SW480 (cell line): ENCODE measurements at places on chromosomes 7 and 10.

DNA sequence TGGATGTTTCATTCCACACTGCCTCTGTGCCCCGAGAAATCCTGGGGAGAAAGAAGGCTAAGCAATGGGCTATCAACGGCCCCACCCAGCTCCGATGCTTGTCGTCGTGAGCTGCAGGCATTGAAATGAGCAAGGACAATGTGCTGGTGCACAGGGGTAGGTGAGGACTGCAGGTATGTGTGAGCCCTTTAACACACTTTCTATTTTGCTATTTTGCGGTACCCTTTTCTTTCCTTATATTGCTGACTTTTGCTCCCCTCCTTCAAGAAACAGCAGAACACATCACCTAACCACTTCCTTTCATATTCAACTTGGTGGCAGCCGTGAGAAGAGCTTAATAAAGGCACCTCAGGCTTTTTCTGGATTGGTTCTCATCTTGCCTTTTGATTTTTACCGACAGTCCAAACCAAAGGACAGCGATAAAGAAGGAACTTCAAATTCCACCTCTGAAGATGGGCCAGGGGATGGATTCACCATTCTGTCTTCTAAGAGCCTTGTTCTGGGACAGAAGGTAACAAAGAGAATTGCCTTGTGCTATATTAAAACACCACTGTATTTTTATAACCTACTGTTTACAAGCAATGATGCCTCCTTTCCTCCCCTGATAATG, 39.2 kb downstream of the AIFM2 start:
- no peak for DNase-seq

DNA sequence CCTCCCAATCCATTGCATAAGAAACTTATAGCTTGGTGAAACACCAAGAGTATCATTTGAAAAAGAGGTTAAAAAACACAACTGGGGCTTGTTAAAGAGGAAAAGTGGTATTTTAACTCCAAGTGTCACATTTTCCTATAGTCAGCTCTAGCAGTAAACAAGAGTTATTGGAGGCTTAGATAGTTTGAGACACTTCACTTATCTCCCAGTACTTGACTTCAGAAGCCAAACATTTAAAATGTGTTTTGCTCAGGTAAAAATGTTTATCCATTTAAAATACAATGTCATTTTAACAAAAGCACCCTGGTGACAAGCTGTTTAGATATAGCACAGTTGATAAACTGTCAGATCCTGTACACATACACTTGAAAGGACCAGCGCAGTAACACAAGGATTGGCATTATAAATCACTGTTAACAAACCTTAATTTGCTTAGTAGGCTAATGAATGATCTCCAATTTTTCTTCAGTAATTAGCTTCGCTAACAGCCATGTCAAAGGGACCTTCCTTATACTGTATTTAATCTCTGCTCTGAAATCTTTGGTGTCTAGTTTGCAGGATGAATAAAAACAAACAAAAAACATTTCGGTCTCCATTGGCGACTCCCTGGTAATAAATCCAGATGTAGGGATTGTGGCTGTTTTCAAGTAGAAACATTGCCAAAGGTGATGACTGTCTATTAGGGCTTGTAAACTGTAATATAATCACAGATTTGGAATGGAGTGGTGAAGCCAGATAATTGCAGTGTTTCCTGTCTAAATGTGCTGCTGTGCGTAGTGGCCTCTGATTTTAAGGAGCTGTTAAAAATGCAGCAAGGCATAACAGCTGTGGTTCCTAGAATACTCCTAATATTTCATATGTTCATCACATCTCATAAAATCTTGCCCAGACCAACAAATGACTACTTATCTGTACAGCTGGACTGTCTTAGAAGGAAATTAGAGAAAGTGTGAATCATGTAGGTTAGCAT, 545.1 kb downstream of the AUTS2 start:
- no peak for DNase-seq

GRCh38 chr7:158167373-158167772, 420.2 kb downstream of the PTPRN2 start:
- no peak for DNase-seq

GRCh38 chr10:97024168-97025073, 161.3 kb downstream of the SLIT1 start:
- no peak for DNase-seq

- no peak for DNase-seq
Measured at GRCh38 chr10:132558516-132559413, 21.2 kb downstream of the INPP5A start.

DNA sequence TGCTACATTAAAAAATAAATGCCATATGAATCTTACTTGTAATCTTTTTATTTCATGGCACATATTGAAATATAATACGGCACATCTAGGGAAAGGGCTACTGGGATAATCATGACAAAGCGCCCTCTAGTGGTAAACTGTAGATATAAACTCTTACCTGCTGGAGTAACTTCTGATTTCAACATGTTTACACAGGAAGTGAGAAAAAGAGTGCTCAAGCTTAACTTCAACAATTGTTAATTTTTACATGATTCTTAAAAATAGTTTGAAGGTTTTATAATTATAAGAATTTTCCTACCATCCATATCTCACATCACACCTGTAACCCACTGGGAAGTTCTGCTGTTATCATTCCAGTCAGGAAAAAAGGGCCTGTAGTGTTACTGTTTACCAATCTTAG, 2.0 kb upstream of the HEPACAM2 start:
- peak; percentile 87 for DNase-seq

- peak; percentile 50 for DNase-seq
Measured at GRCh38 chr10:42952349-42952748, 124.5 kb upstream of the RET start.

DNA sequence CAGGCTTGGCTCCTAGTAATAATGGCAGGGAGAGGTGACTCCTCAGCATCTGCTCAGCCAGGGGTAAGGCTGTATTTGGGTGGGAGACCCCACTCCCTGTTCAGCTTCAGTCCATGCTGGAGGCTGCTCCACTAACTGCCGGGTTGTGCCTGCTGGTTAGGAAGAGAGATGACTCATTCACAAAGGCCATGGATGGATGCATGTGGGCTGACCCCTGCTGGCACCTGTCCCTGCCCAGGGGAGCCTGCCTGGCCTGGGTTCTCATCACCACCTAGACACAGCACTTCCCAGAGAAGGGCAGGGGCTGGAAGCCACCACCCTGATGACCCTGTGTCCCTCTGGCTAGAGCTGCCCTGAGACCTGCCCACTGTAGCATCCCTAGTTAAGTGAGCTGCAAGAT, 59.0 kb downstream of the VSTM4 start:
- DNase-seq = peak; percentile 14

DNA sequence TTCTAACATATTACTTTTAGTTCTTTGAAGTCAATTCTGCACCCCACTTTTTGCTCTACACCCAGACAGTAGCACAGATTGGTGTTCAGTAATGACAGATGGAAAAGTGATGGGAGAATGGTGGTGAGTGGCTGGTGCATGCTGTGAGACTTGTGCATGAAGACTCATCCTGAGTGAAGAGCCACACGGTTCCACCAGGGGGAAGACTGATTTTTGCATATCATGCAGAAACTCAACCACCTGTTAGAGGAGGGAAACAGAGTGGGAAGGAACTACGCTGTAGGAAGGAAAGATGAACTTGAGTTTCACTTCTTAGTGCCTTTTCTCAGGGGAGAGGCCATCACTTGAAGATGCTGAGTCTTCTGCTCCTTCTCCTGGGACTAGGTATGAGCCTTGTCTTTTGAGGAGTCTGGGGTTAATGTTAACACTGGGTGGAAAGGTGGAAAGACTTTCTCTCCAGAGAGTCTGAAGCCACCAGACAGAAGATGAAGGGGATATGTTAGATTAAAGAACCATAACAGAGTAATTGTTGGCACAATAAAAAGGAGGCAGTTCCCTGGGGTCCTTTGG, 9.3 kb upstream of the PRSS1 start:
- DNase-seq = no peak
